ENCODE measurements at places on chromosomes 7 and 10.

DNA sequence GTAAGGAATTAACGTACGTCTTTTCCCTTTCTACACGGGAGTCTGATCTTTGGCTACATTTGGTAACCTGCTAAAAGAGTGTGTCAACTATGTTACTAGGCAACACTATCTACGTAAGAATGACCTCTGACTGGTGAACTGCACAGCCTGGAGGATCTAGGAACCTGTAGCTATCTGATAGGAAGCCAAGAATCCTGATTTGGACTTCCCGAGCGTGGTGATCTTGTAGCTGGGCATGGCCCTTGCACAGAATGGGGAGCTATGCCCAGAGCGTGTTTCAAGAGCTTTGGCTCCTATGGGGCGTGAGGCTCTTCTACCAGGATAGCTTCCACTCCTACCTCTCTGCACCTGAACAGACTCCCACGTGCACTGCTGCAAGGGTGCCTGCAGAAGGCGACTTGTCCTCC, 157.5 kb downstream of the TAX1BP1 start:
- no peak for DNase-seq

DNA sequence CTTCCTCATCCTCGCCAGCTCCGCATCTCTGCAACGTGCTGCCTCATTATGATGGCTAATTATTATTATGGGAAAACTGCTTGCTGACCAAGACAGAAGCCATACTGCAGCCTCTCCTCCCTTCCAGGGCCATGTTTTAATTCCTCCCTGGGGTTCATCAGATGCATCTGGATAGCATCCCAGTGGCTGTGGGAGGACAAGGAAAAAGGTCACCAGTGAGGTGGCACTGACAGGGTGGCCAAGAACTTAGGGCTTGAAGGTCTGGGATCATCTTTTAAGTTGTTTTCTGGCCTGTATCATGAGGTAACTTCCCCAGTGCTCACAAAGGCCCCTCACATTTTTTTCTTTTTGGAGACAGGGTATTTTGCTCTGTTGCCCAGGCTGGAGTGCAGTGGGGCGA, 39.6 kb downstream of the KCNH2 start:
- DNase-seq: no peak

DNA sequence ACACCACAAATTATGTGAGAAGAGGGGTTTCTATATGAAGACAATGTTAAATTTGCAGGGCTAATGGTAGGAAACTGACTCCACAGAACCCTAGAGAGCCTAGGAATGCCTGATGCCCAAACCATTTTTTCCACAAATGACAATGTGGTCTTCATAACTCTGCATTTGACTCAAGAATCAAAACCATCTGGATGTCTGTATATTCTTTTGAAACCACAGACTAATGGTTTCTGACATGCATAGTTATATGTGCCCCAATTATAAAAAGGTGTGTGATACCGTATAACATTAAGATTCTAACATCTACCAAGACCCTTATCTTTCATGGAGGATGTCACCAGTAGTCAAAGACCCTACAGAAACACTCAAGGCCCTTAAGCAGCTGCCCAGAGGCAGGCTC, 20.3 kb downstream of the SEC61G start:
- no peak for DNase-seq

DNA sequence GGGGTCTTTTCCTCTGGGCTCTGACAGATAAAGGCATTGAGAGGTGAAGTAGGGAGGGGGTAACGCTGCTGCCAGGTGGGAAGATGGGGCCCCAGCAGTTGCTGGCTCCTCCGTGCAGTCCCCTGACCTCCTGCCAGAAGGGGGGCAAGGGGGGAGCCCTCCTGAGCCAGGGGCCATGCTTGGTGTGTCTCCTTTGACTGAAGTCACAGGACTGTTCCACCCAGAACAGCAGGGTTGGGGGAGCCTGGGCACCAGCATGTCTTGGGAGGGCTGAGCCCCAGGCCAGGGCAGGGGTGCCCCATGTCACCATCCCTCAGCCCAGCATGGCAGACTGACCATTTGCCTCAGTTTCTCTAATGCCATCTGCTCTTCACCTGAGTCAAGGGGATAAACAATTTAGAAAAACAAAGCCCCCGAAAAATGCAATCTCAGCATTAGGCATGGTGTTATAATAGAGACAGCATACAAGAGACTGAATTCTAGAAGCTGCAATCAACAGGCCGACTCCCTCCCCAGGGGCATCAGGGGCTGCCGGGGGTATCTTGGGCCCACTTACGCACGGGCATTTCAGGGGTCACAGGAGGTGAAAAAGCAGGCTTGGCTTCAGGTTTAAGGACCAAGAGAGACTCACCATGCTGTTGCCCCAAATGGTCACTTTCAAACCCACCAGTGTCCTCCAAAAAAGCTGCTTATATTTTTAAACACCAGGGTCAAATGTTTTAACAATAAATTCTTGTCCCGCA, 108.6 kb upstream of the GPR26 start:
- no peak for DNase-seq

DNA sequence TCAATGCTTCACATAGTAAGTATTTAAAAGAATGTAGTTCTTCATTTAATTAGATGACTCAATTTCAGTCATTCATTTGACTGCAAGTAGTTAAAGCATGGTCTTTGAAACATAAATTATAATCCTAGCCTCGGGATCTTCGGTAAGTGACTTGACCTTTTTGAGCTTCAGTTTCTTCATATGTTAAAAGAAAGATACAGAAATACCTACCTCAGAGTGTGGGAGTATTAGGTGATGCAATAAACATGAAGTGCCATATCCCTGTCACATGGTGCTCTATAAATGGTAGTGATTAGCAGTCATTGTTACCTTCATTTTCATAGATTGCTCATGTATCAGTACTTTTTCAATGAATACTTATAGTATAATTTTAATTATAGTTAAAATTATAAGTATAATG, 31.2 kb upstream of the UMAD1 start:
- no peak for DNase-seq

- no peak for DNase-seq
Observed at GRCh38 chr7:23277359-23277989, 21.7 kb upstream of the MALSU1 start.

GRCh38 chr10:13449296-13449695, 79.5 kb downstream of the BEND7 start:
- DNase-seq: no peak

GRCh38 chr7:133699386-133699785, 427.8 kb upstream of the LRGUK start:
- DNase-seq: no peak

DNA sequence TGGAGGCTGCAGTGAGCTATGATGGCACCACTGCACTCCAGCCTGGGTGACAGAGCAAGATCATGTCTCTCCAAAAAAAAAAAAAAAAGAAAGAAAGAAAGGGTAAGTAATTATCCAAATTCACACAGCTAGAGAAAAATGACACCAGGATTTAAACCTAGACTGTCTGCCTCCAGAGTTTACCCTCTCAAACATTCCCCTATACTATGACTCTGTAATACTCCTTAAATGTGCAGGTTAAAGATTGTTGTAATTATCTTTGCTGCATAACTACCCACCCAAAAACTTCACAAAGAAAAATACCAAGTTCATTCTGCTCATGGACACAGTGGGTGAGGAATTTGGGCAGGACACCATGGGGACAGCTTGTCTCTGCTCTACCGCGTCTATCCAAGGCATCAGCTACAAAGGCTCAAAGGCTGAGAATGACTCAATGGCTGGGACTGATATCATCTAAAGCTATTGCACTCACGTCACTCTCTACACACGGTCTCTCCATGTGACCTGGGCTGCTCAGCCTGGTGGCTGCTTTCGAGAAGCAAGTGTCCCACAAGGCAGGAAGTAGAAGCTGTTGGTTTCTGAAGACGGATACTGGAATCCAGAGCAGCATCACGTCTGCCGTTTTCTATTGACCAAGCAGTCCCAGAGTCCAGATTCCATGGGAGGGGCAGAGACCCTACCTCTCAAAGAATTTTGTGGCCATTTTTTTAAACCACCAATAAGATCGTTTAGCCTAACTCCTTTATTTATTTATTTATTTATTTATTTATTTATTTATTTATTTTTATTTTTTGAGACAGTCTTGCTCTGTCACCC, 185.7 kb upstream of the AUTS2 start:
- no peak for DNase-seq

DNA sequence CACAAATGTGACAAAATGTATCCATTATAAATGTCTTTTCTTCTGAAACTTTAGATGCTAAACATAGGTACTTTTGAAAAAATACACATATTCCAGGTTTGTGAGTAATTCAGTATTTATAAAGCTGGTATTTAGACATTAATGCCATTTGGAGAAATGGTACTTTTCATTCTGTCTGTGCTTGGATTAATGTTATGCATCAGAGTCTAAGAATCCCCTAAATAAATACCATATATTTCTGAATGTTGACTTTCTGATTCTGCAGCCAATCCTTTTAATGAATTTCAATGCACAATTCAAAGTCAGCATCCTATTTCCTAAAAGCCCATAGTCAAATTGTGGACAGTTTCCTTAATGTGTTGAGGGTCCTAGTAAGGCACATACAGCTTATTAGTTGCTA, 145.0 kb downstream of the DKK1 start:
- no peak for DNase-seq

DNA sequence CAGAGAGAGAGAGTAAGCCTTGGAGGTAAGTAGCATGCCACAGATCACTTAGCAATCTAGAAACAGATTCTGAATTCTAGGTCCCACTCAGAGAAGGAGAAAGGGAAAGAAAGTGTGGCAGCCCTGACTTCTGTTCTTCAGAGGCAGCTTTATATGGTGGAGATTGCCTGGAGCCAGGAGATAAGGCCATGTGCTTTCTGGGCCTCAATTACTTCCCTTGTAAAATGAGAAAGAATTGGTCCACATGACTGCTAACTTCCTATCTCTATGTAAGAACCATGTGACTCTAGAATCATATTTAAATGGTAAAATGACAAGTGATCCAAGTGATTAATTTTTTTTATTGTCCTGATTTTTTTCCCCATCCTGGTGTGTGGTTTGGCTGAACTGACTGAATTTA, 64.1 kb downstream of the HHEX start:
- no peak for DNase-seq

- DNase-seq: no peak
Observed at GRCh38 chr10:44010873-44011602, 362.4 kb upstream of the ZNF32 start.

DNA sequence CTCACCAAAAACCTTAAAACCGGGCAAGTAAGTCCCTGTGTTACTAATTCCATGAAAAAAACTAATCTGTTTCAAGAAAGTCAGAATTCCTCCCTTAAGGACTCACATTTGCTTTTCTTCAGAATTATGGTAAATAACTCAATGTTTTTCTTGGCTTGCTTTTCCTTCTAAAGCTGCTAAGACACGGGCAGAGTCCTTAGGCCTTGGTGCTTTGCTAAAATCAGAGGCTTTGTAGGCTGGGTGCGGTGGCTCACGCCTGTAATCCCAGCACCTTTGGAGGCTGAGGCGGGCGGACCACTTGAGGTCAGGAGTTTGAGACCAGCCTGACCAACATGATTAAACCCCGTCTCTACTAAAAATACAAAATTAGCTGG, 32.0 kb downstream of the GNA12 start:
- no peak for DNase-seq

DNA sequence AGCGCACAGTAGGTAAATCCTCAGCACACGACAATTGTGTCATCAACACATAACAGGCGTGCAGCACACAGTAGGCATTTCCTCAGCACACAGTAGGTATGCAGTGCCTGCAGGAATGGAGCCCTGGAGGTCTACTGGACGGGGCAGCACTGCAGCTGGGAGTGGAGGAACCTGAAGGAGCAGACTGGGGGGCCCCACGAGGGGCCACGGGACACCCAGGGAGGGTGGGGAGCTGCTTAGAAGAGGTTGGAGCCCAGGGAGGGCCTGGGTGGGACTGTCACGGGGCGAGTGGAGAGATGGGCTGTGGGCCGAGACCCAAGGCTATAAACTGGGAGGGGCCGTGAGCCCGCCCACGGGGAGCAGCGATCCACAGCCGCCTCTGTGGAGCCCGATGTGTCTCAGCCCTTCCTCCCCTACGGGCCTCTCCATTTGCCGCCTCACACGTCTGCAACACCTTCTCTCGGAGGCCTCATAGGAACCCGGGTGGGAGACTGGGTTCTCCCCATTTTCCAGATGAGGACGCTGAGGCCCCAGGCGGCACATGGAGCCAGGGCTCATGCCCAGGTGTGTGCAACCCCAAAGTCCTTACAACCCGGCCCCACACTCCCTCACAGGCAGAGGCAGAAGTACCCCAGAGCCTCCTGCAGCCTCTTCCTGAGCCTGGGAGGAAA, 101.5 kb downstream of the MICALL2 start:
- no peak for DNase-seq

DNA sequence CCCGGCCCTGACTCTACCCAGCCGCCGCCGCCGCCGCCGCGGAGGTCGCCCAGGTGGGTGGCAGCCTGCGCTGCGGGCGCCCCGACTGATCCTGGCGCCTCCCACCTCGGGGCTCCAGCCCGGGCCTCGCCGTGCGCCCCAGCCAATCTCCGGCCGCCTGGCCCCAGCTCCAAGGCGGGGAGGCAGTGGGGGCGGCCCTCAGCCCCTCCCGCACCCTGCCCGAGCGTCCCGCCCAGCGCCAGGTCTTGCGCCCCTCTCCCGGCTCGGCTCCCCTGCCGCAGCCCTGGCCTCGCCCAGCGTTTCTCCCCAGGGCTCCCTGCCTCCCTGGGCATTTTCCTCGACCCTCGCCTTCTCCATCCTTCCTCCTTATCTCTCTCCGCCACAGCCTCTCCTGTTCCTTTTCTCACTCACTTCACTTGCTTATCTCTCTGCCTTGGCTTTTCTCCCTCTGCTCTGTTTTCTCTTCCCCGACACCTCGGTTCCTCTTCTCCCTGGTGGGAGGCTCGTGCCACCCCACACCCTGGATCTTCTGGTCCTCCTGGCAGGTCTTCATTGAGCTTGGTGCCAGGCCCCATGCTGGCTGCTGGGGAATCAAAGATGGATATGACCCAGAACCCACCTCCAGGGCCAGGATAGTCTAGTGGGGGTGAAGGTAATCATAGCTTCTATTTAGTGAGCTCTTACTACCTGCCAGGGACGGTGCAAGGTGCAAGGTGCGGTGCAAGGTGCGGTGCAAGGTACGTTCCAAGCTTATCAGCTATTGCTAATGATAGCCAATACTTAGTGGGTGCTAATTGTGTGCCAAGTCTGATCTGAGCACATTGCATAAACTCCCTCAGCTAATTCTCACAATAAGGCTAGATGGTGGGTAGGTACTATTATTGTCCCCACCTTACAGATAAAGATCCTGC, at the start of gene SFRP5:
Gene SFRP5, minus strand, starts transcription at position 87 of the 911 bp plus-strand sequence. CDS start 166 bp downstream, outside the sequence.
- no peak for DNase-seq

DNA sequence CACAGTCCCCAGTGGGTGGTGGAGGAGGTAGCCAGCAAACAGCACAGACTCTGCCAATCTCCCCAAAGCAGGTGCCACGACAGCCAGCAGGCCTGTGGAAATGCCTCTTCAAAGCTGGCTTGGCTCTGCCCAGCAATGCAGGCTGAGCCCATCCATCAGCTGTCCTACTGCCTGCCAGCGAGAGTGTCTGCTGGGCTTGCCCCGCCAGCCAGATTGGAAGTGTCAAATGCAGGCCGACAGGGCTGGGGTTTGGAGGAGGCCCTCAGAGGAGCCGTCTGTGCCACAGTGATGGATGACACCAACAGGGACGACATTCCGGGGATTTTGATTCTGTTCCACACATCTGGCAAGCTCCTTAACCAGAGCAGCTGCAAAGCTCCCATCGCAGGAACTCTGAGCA, 16.7 kb downstream of the HABP2 start:
- no peak for DNase-seq

Measured in stimulated activated CD8-positive, alpha-beta memory T cell treated with anti-CD3 and anti-CD28 coated beads, Interleukin-2, amount 100 ng/mL, for 1 hour (primary cell).